Activated CD4-positive, alpha-beta T cell treated with anti-CD3 and anti-CD28 coated beads for 24 hours (primary cell): ENCODE measurements at places on chromosomes 11 and 22.

DNA sequence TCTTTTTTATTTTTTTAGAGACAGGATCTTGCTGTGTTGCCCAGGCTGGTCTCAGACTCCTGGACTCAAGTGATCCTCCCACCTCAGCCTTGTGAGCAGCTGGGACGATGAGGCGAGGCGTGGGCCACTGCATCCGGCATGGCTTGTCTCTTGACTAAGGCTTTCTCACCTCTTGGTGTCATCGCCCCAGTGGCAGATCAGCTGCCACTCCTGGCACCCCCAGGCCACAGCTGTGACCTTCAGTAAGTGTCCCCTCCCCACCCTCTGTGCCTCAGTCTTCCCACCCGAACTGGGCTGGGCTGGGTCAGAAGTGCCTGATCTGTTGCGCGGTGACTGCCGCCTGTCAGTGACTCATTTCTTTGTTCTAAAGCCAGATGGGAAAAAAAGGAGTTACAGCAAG, 3.6 kb downstream of the SYNGR1 start:
- DNase-seq, result no peak

GRCh38 chr11:119222891-119223290, 16.8 kb downstream of the CBL start:
- DNase-seq, result no peak

DNA sequence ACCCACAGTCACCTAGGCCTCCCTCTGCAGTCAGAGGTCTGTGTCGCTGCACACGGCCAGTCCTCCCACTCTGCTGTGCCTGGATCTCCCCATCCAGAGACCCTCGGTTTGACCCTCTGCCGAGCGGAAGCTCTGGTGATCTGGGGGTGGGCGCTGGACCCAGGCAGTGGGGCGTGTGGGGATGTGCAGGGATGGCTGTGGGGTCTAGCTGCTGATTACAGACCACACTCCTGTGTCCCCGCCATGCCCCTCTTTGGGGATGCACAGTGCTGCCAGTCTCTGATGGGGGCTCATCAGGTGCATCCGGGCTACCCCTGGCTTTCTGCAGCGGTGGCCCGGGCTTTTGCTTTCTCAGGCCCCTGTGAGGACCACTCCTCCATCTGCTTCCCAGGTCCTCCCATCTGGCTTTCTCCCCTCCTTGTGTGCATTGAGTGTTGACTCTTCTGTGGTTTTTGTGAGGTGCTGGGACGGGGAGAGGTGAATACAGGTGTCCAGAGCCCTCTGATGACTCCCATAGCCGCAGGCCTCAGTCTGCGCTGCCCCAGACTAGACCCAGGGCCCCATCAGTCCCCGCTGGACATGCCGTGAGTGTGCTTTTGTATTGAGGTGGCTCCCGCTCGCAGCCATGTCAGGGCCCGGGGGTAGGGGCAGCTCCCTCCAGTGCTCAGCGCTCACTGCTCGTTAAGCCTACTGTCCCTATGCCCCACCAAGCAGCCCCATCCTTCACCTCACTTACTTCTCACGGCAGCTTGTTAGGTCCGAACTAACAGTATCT, 251.6 kb downstream of the TBC1D22A start:
- DNase-seq, result no peak

GRCh38 chr22:37929390-37929789, 23.3 kb downstream of the MICALL1 start:
- no peak for DNase-seq

GRCh38 chr11:119206511-119207414, 624 bp downstream of the CBL start:
- DNase-seq, result no peak

DNA sequence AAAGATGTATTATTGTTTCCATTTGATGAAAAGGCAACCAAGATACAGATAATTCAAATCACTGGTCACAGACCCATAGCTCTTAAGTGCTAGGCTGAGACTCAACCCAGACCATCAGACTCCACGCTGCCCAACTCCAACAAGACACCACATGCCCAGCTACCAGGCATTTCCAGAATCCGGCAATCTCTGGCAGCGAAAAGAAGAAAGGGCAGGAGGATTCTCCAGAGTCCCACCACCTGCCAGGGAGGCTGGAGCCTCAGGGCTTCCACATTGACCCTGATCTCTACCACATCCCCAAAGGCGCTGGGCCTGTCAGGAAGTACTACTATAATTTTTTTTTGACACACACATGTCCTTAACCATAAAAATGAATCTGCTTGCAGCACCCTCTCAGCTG, 61.4 kb upstream of the ARFGAP3 start:
- DNase-seq, result no peak
